Right lobe of liver (tissue), 6 donors: ENCODE measurements at places on chromosomes 16 and 17. TPM values are rescaled to one million over a fixed set of nuclear protein-coding genes. Genes with fewer than 3 reads are reported as not detected.

The PPM1D gene
- 5.6 TPM for total RNA-seq

The CACNA1G gene
- not detected for total RNA-seq

The CLEC3A gene
- total RNA-seq: not detected

The SOCS3 gene
- 38.1 TPM for total RNA-seq

The RAB37 gene
- 5.3 TPM for total RNA-seq

The LYZL6 gene
- total RNA-seq: not detected

The SDR42E2 gene
- not detected for total RNA-seq

The TNFRSF17 gene
- not detected for total RNA-seq

The ATP2A3 gene
- 2.1 TPM for total RNA-seq

The CA4 gene
- total RNA-seq: not detected
